ENCODE measurements at places on chromosomes 7 and 10.

DNA sequence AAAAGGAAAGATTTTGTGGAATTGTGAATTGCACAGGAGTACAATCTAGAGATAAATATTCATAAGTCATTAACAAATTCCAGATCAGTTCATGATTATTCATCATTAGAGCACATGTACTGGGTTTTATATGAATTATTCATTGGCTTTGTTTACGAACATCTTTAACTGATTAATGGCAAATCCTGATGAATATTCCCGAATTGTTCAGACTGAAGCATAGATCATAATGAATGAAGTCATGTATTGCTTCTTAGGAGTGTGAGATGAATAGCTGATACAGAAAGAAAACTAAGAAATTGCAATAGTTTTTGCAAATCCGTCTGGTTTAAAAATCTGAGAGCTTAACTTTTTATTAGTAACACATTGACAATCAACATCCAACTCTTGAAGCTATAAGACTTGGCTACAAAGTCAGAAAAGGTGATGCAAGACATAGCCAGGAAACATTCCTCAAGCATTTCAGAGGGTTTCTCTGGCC is 183.6 kb upstream of the DGKB start:
- no peak for DNase-seq

- DNase-seq, result no peak
Observed at GRCh38 chr7:13321316-13321715, 633.9 kb downstream of the ARL4A start.

GRCh38 chr10:37490266-37490665 is 364.9 kb downstream of the ANKRD30A start:
- no peak for DNase-seq

DNA sequence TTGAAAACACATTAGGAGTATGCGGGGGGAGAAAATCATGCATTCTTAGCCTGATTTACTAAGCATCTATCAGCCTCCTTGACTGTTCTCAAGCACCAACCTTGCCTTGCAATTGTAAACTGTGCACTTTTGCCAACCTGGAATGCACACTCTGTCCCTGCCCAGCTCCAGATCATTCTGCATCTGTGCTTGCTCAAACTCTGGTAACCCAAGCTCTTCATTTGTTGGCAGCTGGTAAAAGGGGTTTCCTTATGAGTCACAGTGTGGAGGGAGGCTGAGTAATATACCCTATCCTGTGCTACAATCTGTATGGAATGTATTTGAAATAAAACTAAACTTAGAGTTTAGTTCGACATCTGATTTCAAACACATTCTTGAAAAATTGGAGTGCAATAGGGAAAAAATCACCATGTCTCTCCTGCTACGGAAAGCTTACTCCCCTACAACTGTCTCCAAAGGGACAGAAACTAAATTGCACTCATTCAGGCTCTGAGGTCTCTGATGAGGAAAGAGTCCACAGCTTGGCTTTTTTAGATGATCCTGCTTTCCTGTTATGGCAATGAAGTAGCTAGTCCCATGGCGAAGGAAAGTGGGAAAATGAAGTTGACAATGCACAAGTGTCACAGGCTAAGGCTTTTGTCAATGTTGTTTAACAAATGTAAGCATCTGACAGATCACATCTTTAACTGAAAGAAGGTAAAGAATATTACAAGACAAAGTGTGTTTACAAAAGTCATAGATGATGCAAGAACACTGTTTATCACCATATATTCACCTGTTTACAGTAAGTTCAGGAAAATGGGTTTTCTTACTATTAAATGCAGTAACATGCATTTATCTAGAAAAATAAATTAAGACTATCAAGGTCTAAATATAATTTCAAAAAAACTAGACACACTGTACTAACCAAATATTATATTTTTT is 61.9 kb downstream of the TES start:
- no peak for DNase-seq

- DNase-seq, result no peak
Observed at GRCh38 chr10:31689233-31689632, 239.4 kb downstream of the ARHGAP12 start.

DNA sequence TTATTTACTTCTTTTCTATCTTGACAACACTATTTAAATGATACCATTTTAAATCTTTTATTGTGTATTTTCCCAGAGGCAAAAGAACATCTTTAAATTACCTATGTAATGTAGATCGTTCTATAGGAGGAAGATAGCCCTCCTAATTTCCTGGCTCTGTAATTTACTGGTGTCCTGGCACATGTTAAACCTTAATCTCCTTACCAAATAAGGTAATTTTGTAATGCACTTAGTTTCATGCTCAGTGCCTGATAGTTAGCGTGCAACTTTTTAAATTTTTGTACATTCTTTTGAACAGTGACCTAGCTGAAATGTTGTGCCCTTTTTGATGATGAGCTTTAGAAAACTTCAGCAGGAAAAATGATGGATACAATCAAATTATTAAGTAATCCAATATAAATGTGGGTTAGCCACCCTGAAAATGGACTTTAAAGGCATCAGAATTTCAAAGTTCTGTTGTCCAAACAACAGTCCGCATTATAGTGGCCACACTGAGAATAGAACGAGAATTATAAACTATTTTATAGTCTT is 81.4 kb downstream of the ABCB5 start:
- DNase-seq, result no peak

GRCh38 chr7:33250421-33250871 is 121.1 kb downstream of the BBS9 start:
- DNase-seq, result no peak

- DNase-seq, result no peak
Observed at GRCh38 chr7:121228779-121229178, 100.0 kb upstream of the WNT16 start.

DNA sequence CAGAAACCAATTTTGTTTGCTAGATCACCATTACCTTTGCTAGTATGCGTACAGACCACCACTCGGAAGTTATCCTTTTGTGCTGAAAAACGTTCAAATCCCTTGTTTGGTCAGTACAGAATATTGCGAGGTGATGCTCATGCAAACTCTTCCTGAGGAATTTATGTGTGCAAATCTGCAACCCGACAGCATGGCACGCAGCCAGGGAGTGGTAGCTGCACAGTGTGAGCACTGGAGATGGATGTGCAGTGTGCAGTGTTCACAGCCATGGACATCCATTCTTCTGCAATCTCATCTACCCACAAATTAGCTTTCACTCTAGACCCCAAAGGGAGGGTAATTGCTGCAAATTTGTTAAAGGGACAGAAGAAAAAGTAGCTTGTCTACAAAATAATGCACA is 72.2 kb downstream of the CACUL1 start:
- DNase-seq, result no peak

- DNase-seq, result no peak
Observed at GRCh38 chr7:37027104-37027503, 302.8 kb upstream of the AOAH start.

DNA sequence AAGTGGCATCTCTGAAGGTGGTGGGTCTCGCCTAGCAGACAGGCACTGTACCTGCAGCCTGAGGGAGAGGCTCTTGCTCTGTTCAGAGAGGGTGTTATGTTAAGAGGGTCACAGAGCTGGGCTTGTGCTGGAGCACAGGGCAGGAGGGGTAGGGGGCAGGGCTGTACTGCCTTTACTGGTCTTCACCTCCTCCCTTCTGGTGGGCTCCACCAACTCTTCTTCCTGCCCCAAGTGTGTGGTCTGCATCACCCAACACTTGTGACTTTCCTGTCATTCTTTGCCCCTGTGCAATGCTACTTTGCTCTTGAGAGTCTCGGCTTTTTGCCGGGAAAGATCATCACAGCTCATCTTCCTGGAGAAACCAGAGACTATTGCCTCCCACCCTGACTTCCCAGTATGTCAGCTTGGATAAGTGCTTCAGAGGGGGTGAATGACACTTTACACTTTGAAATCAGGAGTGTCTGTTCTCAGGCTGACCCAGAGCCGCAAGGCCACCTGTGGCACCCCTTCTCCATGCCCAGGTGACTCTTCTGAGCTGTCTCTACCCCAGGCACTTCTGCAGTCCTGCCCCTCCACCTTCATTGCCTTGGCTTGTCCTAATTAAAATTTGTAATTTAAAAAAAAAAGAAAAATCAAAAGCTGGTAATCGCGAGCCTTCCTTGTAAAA is 38.4 kb upstream of the IKZF1 start:
- no peak for DNase-seq

DNA sequence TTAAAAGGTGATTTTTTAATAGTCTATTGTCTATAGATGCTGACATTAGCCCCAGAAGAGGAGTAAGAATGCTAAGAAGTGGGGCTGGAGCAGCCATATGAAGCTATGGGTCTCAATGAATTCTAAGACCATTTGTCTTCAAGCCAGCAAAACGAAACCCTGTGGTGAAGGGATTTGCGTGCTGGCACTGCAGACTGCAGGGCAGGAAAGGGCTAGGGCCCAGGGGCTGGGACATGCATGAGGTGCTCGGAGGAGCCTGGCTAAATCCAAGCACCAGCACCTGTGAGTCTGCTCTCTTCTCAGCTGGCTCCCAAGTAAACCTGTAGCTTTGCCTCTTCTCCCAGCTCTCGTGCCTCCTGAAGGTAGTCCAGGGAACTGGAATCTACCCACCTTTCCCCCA is 1.3 kb upstream of the NDST2 start:
- DNase-seq, result no peak

- DNase-seq, result no peak
Observed at GRCh38 chr10:117509573-117509972, 33.0 kb upstream of the EMX2 start.

DNA sequence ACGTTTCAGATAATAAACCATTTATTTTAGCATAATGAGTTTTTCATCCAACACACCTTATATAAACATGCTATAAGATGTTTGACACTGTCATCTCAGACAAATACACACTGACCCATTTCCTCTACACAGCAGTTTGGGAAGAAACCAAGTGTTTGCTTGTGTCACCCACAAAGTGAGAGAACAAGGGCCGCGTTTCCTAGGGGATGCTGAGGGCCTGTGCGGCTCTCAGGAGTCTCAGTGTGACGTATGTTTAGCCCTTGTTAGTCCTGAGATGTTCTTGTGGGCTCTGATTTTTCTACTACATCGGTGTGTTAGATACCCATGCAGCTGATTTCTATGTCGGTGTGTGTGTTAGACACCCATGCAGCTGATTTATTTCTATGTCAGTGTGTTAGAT is 266.3 kb downstream of the DIP2C start:
- no peak for DNase-seq

- DNase-seq, result no peak
Observed at GRCh38 chr7:57651006-57651405, 201.0 kb downstream of the ZNF716 start.

DNA sequence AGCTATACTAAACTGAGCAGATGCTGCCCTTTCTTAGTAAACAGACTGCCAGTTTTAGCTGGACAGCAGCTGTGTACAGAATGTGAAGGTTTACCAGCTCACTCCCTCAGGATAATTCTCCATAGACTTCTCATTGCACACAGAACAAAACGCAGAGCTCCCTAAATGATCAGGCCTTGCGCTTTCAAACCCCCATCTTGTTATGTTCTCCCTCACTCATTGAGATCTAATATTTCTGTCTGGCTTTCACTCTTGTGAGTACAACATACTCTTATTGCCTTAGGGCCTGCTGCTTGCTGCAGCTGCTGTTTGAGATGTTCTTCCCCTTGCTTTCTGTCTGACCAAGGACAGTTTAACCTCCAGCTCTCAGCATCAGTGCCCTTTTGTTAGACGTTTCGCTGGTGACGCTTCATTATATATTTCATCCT is 17.3 kb downstream of the VWDE start:
- no peak for DNase-seq

DNA sequence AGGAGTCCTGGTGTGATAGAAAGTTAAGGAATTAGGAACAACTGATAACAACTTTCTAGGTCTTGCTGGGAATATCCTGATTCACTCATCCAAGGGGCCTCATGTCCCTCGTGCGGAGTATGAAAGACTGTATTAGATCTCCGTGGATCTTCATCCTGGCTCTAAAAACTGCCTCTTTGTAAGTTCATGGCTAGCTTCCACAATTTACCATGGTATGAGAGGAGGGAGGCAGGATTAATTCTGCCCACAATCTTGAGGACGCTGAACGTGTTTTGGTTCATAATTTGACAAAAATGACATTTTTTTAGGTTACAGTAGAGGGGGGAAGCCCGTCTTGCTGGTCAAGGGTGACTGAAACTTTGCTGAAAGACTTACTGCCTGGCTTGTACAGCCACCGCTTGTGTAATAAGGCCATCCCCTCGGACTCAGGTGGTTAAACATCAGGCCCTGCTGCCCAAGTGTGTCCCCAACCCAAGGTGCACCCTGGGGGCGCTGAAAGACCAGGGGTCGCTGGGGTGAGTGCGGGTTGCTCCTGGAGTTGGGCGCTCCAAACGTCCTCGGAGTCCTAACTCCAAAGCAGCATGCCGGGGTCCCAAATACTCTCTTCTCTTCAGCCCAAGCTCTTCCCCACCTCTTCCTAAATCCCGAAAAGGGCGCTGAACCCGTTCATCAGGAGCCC is 733 bp downstream of the HIBADH start:
- DNase-seq, result no peak

DNA sequence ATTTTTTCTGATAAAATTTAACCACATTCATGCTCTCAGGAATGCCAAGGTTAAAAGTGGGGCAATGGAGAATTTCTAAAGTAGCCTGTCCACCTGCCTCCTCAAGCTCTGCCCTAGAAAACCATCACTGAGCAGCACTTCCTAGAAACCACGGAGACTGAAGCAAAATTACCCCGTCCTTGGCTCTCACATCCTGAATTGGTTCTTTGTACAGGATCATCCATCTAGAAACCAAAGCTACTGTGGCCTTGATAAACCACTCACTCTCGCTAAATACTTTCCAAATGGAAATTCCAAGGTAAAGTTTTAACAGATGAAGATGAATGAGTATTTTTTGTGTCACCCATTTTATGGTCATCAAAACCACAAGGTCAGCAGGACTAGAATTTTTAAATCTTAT is 96.6 kb downstream of the AVL9 start:
- DNase-seq, result no peak

DNA sequence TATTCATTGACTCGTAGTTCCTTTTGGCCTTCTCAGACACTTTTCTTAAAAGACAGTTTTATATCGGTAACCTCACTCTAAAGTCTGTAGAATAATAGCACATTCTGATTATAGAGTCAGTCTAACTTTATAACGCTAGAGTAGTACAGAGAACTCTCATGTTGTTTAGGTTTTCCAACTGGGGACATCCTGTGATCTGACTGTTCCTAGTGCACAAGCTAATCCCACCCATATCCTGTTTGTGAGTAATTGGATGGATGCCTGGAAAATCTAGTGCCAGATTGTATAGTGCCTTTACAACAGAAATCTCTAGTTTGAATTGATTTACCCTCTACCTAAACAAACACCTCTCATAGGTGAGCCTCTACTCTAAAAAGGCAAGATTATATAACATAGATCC is 107.4 kb downstream of the ZEB1 start:
- no peak for DNase-seq

DNA sequence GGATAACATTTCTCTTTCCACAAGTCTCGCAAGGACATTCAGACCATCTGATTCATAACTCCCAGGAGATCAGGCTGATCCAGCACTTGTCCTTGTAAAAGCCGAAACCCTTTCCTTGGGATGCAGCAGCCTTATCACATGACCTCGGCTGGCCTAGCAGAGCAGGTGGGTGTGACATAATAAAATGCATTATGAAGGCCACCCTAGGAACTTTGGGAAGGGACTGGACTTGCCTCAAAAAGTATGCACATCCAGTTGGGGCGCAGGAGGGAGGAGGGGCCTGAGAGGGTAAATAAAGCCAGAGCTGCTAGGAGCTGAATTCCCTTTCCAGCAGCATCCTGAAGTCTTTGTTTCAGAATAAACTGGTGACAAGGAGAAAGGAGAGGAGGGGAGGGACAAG is 260.8 kb downstream of the SNX13 start:
- DNase-seq, result no peak

GRCh38 chr10:24153537-24153936 is 55.4 kb upstream of the KIAA1217 start:
- DNase-seq, result no peak

All from iPS DF 6.9 (cell line).